ENCODE measurements at places on chromosomes 4 and X.

GRCh38 chrX:13101441-13102139 is 57.2 kb upstream of the FAM9C start:
- no peaks in the 10 kb centered on the region for H3K36me3 ChIP-seq
- H3K27me3 ChIP-seq: no peaks in the 10 kb centered on the region
- H3K4me3 ChIP-seq: no peak overlapping the region
- peak; percentile 13 for DNase-seq

GRCh38 chr4:48156423-48156822 is 22.4 kb upstream of the TXK start:
- DNase-seq: no peak
- H3K27ac ChIP-seq: no peak overlapping the region
- no peaks in the 10 kb centered on the region for H3K4me1 ChIP-seq
- H3K27me3 ChIP-seq: no peaks in the 10 kb centered on the region
- H3K4me3 ChIP-seq: no peak overlapping the region
- H3K36me3 ChIP-seq: peaks cover 6% of the 10 kb centered on the region

DNA sequence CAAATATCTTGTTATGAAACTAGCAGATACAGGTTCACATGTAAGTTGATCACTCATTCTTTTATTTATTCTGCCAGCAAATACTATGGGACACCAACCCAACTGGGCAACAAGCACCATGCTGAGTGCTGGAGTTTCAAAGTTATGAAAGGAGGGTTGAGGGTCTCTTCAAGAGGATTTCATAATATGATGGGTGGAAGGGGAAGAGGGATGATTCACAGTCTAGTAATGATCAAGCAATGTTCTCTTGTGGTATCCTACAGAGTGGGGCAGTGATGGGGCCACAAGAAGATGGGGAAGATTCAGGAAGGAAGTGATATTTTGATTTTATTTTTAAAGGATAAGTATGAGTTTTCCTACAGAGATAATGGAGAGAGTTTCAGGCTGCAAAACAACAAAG is 46.2 kb upstream of the TXK start:
- H3K4me3 ChIP-seq: no peak overlapping the region
- H3K36me3 ChIP-seq: no peaks in the 10 kb centered on the region
- H3K27me3 ChIP-seq: no peaks in the 10 kb centered on the region
- H3K27ac ChIP-seq: no peak overlapping the region
- H3K4me1 ChIP-seq: no peaks in the 10 kb centered on the region
- DNase-seq: no peak

- H3K4me1 ChIP-seq: no peaks in the 10 kb centered on the region
- H3K27ac ChIP-seq: no peak overlapping the region
- peaks cover 8% of the 10 kb centered on the region for H3K36me3 ChIP-seq
- no peaks in the 10 kb centered on the region for H3K27me3 ChIP-seq
- no peak for DNase-seq
Measured at GRCh38 chrX:21993265-21993664, 38.9 kb upstream of the PHEX start.

DNA sequence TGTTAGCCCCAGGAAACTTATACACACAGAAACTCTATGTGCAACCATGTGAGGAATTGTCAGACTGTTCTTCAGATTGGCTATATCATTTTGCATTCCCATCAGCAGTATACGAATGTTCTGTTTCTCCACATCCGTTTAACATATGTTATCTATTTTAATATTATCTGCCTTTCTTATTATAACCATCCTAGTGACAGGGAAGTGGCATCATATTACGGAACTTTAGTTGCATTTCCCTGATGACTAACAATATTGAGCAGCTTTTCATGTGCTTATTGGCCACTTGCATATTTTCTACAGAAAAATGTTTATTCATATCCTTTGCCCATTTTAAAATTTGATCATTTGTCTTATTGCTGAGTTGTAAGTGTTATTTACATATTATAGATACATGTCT is 36.5 kb upstream of the IL15 start:
- no peaks in the 10 kb centered on the region for H3K36me3 ChIP-seq
- H3K27me3 ChIP-seq: no peaks in the 10 kb centered on the region
- DNase-seq: no peak
- no peak overlapping the region for H3K4me3 ChIP-seq
- no peak overlapping the region for H3K27ac ChIP-seq
- H3K4me1 ChIP-seq: no peaks in the 10 kb centered on the region

DNA sequence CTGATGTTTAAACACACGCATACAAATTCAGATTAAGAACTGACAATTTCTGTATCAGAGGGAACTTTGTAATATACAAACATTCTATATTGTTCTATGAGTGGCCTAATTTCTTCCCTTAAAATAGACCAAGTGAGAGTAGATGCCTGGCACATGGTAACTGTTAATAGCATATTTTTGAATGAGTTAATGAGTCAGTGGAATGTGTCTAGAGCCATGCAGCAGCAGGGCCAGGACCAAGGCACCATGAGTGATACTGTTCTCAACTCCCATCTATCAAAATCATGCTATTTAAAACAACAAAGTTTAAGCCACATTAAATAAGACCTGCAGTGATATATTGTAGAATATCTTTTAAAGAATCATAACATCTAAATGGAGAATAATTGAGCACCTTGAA is 98.3 kb downstream of the ARHGAP24 start:
- no peaks in the 10 kb centered on the region for H3K4me1 ChIP-seq
- no peak overlapping the region for H3K4me3 ChIP-seq

- H3K4me1 ChIP-seq: no peaks in the 10 kb centered on the region
- DNase-seq: no peak
- no peak overlapping the region for H3K4me3 ChIP-seq
- H3K27me3 ChIP-seq: no peaks in the 10 kb centered on the region
Measured at GRCh38 chrX:154712781-154713740, 37.8 kb downstream of the GAB3 start.

DNA sequence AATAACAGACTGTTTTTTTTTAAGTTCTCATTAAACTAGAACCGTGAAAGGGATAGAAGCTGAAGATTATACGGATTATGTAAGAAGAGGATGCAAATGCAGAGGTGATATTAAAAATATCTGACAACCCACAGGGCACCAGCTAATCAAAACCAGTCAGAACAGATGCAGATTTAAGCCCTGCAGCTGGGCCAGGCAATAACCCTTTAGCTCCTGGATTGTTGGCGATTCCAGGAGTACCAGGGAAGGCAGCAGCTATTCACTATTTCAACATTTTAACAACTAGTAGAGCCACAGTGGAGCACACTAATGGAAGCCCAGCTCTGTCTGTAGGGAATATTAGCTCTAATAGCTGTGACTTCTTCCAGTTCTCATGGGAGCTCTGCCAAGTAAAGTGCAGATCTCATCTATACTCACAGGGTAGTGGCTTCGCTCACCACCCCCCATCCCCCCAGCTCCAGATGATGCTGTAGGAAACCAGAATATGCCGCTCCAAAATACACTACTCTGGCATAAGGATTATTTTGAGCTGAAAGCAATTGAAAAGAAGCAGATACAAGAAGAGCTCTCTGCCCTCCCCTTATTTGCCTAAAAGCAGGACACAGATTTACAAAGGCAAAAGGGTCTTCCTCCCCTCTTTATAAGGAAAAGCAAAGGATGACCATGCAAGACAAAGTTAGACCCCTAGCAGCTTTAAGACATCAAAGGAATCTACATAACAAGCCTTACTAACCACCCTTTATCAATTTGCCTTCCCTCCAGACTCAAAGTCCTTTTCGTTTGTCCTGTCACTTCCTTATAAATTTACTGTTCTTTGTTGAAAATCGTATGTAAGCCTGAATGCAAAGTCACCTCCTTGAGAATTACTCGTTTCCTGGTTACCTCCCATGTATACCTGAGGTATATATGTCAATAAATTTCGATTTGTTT is 13.7 kb downstream of the SCD5 start:
- H3K4me1 ChIP-seq: peaks cover 62% of the 10 kb centered on the region
- no peak overlapping the region for H3K4me3 ChIP-seq
- H3K27ac ChIP-seq: no peak overlapping the region
- no peaks in the 10 kb centered on the region for H3K36me3 ChIP-seq
- no peaks in the 10 kb centered on the region for H3K27me3 ChIP-seq
- DNase-seq: no peak

GRCh38 chrX:17590892-17591740 is 146.2 kb upstream of the SCML1 start:
- no peaks in the 10 kb centered on the region for H3K36me3 ChIP-seq
- peaks cover 4% of the 10 kb centered on the region for H3K4me1 ChIP-seq
- H3K27me3 ChIP-seq: no peaks in the 10 kb centered on the region
- peak overlapping the region; percentile 44 for H3K27ac ChIP-seq

DNA sequence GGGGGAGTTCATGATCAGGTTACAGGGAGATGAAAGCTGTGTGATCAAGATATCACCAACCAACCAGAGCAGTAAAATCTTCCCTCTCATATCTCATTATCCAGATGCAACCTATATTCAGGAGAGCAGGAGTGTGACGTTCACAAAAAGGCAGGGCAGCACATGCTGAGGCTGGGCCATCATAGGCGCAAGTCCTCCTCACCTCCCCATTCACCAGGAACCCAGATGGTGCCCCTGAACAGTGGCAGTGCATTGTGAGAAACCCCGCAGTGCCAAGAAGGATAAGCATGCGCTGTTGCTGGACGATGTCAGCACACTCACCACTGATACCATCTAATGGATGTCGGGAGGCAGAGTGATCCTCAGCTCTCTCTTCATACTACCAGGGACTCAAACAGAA is 170.9 kb downstream of the COL25A1 start:
- no peak overlapping the region for H3K27ac ChIP-seq
- H3K4me1 ChIP-seq: no peaks in the 10 kb centered on the region
- no peak overlapping the region for H3K4me3 ChIP-seq
- no peaks in the 10 kb centered on the region for H3K27me3 ChIP-seq

DNA sequence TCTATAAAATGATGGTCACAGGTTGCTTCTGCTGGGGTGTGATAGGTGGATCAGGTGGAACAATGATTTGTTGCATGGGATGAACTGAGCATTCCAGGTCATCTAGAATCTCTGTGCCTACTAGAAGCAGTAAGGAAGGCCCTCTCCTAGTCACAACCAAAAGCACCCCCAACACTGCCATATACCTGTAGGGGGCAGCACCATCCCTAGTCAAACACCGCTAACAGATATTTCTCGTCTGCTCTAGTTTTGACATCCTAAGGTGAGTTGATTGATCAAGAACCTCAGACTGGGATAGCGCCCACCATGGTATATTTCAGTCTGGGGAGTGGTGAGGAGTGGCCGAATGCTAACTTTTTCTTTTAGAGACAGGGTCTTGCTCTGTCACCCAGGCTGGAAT is 160.2 kb downstream of the NHS start:
- H3K4me3 ChIP-seq: no peak overlapping the region
- no peaks in the 10 kb centered on the region for H3K4me1 ChIP-seq
- H3K27me3 ChIP-seq: no peaks in the 10 kb centered on the region
- DNase-seq: no peak
- no peak overlapping the region for H3K27ac ChIP-seq

- peak overlapping the region; percentile 42 for H3K27ac ChIP-seq
- DNase-seq: peak; percentile 79
- H3K4me3 ChIP-seq: no peak overlapping the region
- no peaks in the 10 kb centered on the region for H3K27me3 ChIP-seq
- H3K4me1 ChIP-seq: peaks cover 2% of the 10 kb centered on the region
Measured at GRCh38 chr4:110055158-110055768, 142.6 kb downstream of the EGF start.

DNA sequence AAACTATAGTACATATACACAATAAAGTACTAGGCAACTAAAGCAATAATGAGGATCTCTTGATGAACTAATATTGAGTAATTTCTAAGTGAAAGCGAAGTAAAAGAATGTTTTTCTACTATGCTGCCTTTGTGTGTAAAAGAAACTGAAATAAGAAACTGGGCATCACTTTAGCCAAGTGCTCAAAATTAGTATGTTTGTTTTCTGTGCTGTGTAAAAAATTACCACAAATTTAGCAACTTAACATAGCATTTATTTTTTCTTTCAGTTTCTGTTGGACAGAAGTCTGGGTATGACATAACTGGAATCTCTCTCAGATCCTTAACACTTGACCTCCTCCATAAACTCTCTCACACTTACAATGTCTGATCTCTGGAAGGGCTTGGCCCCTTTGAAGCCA is 687.1 kb upstream of the MAGEB2 start:
- H3K27ac ChIP-seq: no peak overlapping the region
- no peak overlapping the region for H3K4me3 ChIP-seq
- H3K27me3 ChIP-seq: no peaks in the 10 kb centered on the region

GRCh38 chr4:94365304-94365703 is 22.7 kb upstream of the HPGDS start:
- no peaks in the 10 kb centered on the region for H3K27me3 ChIP-seq
- no peaks in the 10 kb centered on the region for H3K36me3 ChIP-seq
- H3K27ac ChIP-seq: no peak overlapping the region
- no peaks in the 10 kb centered on the region for H3K4me1 ChIP-seq
- H3K4me3 ChIP-seq: no peak overlapping the region
- DNase-seq: no peak

GRCh38 chr4:128294464-128294863 is 6.9 kb upstream of the PGRMC2 start:
- no peak overlapping the region for H3K4me3 ChIP-seq
- H3K27ac ChIP-seq: no peak overlapping the region
- H3K27me3 ChIP-seq: no peaks in the 10 kb centered on the region
- no peak for DNase-seq
- H3K36me3 ChIP-seq: no peaks in the 10 kb centered on the region

- H3K27ac ChIP-seq: no peak overlapping the region
- no peaks in the 10 kb centered on the region for H3K4me1 ChIP-seq
- no peaks in the 10 kb centered on the region for H3K36me3 ChIP-seq
- no peak for DNase-seq
Measured at GRCh38 chrX:106479920-106480319, 131.9 kb upstream of the RADX start.

GRCh38 chr4:273309-274017 is 31.8 kb downstream of the ZNF732 start:
- no peak for DNase-seq
- no peak overlapping the region for H3K27ac ChIP-seq
- H3K4me3 ChIP-seq: no peak overlapping the region
- H3K36me3 ChIP-seq: no peaks in the 10 kb centered on the region
- H3K4me1 ChIP-seq: no peaks in the 10 kb centered on the region

DNA sequence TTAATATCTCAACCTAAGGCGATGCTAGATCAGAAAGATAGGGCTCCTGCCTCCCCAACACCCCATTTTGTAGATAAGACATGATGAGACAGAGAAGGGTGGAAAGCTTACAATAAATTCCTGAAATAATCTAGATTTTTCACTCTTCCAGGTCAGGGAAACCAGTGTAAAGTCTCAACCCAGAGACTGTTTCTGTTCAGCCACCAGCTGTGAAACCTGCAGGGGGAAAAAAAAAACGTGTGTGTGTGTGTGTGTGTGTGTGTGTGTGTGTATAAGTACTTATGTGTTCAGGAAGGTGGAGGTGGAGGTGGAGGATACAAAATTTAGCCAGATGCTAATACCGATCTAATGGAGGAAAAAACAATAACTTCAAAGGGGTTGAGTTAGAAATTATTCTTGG is 773 bp upstream of the ITM2A start:
- H3K27me3 ChIP-seq: no peaks in the 10 kb centered on the region
- H3K4me1 ChIP-seq: no peaks in the 10 kb centered on the region
- H3K4me3 ChIP-seq: no peak overlapping the region
- H3K36me3 ChIP-seq: no peaks in the 10 kb centered on the region
- no peak for DNase-seq
- peak overlapping the region; percentile 39 for H3K27ac ChIP-seq

All from thyroid gland (tissue), 4 donors.